ENCODE measurements at places on chromosomes 13 and 19.

- no peak for DNase-seq
Observed at GRCh38 chr19:13302526-13303270, 152.5 kb downstream of the IER2 start.

GRCh38 chr19:19321141-19321577, 530 bp downstream of the MAU2 start:
- no peak for DNase-seq

- no peak for DNase-seq
Observed at GRCh38 chr19:30421571-30421970, 49.4 kb downstream of the ZNF536 start.

DNA sequence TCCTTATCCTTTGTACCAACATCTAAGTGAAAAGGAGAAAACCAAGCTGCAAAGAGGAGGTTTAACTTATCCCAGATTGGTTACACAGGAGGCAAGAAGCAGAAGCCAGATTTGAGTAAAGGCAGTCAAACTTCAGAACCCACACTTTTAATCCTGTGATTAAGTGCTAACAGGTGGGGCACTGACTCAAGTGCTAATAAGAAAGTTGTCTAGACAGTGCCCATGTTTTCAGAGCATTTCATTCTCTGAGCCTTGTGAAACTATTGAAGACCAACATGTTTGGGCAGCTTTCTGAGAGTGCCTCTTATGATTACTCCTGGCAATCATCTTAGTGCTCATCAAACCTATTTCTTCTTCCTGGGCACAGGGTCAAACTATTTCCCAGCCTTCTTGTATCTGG, 380.8 kb downstream of the KCNRG start:
- DNase-seq, result no peak

GRCh38 chr13:42971691-42972347, 20.2 kb downstream of the EPSTI1 start:
- no peak for DNase-seq

DNA sequence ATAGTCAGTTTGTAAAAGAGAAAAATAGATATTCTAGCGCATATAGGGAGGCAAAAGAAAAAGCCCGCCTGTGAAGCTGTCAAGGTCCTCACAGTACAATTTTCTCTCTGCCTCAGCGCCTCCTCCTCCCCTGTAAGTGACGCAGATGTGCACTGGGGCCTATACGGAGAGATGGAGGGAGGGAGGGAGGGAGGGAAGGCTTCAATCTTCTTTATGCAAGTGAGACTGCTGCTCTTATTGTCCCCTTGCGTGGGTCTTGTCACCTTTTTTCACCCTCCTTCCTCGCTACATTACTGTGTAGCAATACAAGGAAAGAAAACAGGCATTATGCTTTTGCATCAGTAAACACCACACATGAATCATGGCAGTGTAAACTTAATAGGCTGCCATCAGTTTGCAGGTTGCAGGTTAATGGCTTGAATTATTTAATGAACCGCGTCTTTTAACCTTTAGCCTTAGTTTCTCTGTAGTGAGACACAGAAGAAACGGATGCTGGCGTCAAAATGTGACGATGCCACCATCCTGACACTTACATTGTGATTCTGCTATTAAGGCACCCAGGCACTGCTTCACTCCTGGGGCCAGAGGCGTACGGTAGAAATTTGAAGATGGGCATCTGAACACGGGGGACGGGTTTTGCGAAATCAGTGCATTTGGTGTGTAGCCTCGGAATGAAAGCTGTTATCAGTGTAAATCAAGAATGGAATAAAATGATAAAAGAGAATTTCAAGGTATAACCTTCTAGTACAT, at the start of gene KLHL1:
TSS of gene KLHL1 (minus strand) at position 97 of the 750 bp plus-strand sequence. CDS start 753 bp downstream, outside the sequence.
- no peak for DNase-seq

- no peak for DNase-seq
Observed at GRCh38 chr13:38902551-38902950, 88.1 kb downstream of the STOML3 start.

DNA sequence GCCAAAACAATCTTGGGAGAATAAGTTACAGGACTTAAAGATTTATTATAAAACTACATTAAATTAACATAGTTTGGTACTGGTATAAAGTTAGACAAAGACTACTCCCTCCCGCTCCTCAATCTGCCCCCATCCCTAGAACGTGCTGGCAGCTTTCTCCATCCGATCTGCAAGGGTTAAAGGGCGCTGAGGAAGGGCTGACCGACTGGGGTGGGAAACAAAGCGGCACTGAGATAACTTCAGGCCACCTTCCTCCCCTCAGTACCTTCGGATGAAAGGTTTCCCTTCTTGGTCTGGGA, 790 bp upstream of the SUGT1 start:
- no peak for DNase-seq

DNA sequence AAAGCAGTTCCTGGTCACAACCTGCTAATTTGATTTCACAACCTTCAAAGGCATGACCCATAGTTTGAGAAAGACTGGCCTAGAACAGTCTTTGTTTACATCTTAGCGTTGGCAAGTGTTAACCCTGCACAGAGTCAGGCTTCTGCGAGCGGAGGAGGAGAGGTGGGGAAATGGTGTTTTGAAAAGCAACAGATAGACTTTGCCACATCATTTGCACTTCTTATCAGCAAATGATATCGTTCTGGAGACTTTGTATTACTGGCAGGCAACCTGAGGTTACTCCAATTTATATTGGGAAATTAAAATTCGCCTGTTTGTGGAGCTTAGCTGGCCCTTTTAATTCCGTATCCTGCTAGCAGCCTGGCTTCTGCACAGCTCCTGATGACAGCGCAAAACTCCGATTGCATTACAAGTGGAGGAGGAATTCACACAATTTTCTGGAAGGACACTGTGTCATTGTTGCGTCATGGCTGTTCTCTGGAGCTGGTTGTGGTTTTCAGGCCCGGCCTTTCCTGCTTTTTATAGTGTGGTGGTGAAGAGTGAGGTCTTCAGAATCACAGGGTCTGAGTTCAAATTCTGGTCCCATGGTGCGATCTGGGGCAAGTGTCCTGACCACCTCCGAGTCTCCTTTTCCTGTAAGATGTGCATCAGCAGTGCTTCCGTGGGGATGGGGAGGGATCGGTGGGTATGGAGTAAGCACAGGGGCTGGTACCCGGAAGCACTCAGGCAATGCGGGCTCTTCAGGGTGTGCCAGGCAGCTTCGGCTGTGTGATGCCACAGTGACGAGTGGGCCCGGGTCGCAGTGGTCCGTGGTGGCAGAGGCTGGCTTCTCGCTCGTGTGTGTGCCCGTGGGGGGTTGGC, 49.1 kb upstream of the EHD2 start:
- no peak for DNase-seq

DNA sequence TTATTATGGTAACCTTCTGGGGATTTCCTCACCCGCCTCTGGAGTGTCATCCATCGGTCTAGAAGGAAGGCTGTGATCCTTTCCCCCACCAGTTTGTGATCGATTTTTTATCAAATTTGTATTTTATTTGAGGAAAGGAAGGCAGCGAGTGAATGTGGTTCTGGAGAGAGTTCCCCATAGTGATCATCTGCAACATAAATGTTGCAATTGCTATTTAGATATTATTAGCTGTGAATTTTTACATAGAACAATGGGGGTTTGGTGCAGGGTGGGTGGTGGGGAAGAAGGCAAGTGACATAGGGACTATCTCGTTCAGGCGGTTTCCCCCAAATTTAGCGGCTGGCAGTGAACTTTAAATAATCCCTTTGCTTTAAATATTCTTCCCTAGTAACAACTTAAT, 1.2 kb downstream of the CDK8 start:
- DNase-seq, result no peak

- no peak for DNase-seq
Observed at GRCh38 chr13:105915146-105915850, 620.2 kb downstream of the EFNB2 start.

- DNase-seq, result peak; percentile 90
Observed at GRCh38 chr19:41958367-41959055, 610 bp downstream of the RABAC1 start.

- peak; percentile 63 for DNase-seq
Observed at GRCh38 chr13:114161644-114162532, 17.2 kb upstream of the CFAP97D2 start.

DNA sequence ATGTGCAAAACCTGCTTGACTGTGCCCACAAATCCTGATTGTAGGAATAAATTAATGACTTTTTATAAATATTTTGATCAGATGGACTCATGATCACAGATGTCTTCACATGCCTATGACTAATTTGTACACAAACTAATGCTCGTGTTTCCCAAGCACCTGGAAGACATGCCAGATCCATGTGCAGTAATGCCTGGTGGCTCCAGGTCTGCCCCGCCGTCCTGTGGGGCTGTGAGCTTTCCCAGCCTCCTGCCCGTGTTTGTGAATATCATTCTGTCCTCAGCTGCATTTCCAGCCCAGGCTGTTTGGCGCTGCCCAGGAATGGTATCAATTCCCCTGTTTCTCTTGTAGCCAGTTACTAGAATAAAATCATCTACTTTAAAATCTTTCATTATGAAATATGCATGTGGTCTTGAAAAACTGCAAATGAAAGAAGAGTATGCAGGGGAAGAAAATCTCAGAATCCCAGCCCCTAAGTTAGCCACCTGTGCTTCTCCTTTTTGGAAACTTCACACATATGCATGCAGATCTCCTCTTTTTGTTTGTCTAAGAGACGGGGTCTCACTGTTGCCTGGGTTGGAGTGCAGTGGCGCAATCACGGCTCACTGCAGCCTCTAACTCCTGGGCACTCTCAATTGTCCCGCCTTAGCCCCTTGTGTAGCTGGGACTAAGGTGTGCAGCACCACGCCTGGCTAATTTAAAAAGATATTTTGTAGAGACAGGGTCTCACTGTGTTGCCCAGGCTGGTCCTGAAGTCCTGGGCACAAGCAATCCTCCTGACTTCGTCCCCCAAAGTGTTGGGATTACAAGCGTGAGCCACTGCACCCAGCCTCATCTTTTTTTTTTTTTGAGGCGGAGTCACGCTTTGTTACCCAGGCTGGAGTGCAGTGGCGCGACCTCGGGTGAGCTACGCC, 6.2 kb downstream of the RPL28 start:
- no peak for DNase-seq

GRCh38 chr13:109394311-109394988, 391.9 kb downstream of the IRS2 start:
- DNase-seq, result no peak

GRCh38 chr13:101013245-101013644, 338.6 kb upstream of the TMTC4 start:
- DNase-seq, result no peak

DNA sequence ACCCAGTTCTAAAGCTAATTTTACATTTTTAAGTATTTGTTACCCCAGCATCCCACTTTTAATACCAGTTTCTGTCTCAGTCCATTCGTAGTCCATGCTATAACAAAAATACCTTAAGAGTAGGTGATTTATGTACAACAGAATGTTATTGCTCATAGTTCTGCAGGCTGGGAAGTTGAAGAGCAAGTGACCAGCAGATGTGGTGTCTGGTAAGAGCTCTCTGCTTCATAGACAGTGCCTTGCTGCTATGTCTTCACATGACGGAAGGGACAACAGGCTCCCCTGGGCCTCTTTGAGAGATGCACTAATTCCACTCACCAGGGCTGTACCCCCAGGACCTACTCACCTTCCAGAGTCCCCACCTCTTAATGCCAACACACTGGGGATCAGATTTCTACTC, 96.6 kb downstream of the COL4A2 start:
- DNase-seq, result no peak

DNA sequence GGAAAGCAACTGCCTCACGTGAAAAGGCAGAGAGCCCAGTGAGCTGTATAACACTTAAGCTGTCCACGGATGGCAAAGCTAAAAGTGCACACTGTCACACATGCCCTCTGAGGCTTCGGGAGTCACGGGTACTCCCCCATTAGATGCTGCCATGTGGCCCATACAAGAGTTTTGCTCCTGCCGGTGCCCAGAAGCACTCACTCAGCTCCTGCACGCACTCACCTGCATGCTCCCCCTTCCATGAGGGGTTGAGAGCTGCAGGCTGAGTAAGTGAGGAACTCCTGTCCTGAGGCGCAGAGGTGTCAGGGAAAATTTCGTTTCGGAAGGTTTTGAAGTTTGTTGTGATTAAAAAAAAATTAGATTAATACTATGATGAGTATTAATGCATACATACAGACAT, 939.2 kb upstream of the ATXN8OS start:
- no peak for DNase-seq

DNA sequence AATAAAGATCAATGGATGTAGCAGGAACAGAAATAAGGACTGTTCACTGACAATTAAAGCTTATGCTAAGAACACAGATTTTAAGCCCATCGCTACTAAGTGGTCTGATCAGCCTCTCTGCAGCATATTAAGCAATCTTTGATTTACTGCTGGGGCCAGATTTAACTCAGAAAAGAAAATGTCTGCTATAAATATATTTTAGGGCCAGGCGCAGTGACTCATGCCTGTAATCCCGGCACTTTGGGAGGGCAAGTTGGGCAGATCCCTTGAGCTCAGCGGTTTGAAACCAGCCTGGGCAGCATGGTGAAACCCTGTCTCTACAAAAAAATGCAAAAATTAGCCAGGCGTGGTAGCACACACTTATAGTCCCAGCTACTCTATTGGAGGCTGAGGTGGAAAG, 43.0 kb downstream of the METTL21C start:
- DNase-seq, result no peak

- no peak for DNase-seq
Observed at GRCh38 chr13:48576448-48577010, 43.6 kb upstream of the RCBTB2 start.

DNA sequence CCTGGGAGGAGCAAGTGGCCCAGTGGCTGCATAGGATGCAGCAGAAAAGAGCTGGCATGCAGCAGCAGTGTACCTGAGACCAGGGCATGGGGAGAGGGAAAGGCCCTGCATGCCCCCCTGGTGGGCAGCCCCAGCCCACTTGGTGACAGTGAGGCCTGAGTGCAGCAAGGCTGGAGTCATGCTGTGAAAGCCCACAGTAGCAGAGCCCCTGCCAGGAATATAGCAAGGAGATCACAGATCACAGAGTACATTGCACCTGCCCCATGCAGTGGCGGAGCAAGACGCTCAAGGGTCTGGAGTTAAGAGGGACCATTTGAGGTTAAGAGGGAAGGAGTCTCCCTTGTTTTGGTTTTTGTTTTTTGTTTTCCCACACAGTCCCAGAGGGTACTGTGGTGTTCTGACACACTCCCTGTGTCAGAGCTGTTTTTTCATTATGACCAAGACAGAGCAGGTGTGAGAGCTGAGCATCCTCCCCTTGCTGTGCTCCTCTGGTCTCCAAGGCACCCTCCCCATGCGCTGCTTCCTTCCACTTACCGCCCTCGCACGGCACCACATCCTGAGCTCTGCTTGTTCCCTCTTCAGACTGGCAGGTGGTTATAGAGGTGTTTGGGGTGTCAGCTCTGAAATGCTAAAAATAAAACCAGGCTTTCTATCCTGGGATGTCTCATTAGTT, 85.0 kb upstream of the UBL3 start:
- peak; percentile 77 for DNase-seq

DNA sequence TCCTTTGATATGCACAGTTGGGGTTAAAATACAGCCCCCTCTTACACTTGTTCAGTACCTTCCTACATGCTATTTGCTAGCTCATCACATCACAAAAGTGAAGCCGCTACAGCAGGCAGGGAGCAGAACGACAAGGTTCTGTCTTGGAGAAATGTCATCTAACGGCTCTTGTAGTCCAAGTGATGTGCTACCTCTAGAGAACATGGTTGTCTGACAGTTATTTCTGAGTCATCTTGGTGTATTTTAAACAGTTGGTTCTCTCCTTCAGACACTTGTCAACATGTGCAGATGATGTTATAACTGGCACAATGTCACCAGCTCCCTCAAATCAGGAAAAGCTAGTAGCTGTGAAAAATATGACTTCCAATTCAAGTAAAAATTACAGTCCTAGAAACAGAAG, 865.0 kb downstream of the PCDH9 start:
- DNase-seq, result no peak

- DNase-seq, result peak; percentile 63
Observed at GRCh38 chr19:54138489-54139256, 1.1 kb downstream of the CNOT3 start.

Data from activated T-cell treated with anti-CD3 and anti-CD28 coated beads, Interleukin-2, amount 50 U/mL, for 24 hours (primary cell).